ENCODE measurements at places on chromosomes 6 and 20.
A peak's percentile ranks its signal among the peaks of the same experiment; 100 is the strongest.

DNA sequence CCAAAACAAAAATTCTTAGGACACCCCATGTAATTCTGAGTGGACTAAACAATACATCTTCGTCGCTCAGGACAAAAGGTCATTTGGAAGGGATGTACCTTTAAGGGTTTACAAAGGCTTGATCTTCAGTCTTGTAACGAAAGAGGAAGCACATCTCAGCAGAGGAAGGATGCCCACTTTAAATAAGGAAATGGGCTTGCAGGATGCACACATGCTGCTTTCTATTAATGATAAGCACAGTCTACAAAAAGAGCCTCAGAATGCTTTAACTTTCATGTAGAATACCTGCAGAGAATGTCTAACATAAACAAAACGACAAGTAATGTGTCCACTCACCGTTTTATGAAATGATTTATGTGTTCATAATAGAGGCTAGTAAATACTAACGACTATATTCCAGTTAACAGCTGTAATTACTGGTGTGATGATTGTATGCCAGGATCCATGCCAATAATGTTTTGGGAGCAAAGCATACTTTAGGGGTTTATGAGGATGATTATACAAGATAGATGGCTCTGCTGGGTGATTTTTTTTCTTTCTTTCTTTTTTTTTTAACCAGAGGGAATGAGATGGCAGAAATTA, 216.9 kb downstream of the GMDS start:
- no peak for DNase-seq

DNA sequence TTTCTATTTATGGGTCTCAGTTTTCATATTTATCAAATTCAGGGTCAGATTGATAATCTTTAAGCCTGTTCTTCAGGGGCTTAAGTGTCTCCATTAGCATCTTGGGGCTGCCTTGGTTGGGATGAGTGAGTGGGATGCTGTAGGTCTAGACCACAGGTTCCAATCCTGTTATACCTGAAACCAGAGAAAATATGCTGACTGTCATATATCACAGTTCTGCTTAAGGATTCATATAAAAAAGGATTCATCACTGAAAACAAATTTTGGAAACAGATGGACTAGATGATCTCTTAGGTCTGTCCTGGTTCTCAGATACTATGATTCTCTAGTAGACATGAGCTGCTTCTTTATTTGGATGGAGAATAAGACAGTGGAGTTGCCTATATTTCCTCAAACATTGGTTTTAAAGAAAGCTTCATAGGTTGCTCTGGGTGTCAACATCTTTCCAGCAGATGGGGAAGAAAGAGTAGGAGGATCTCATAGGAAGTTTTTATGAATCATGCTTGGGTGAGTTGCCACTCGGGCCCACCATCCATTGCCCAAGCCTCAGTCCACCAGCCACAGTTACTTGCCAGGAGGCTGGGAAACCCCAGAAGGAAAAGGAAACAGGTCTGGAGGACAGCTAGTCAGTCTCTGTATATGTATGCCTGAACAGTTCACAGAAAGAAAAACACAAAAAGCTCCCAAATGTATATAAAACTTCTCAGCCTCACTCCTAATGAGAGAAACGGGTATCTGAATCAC, 42.9 kb upstream of the MAP7 start:
- DNase-seq = no peak

GRCh38 chr20:37502654-37503053, 18.4 kb upstream of the NNAT start:
- no peak for DNase-seq

DNA sequence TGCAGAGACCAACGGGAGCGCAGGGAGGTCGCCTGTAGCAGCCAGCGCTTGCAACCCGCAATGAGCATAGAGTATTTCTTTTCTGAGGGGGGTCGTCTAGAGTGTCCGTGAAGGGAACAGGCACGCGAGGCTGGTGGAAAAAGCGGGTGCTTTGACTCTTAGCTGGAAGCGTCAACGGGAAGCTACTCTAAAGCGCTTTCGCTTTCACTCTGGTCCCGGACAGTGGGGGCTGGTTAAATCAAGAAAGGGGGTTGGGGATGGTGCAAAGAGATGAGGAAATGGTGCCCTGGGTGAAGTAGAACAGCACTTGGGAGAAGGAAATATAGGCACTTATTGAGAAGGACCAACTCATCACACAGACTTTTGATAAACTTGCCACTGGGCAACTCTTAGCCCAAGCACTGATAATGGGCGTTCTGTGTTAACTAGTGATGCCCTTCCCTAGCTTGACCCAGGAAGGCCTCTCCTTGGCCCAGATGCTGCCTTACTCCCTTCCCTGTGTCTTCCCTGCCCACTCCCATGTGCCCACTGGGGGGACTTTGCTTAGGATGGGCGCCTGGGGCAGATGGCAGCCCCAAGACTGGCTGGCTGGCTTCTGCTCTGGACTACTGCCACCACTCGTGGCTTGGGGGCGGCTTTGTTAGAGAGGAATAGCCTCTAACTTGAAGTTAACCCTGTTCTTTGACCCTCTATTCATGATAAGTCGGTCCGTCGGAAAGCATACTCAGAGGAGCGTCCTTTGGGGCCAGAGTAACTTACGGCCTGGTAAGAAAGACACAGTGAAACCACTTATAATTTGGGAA, 585 bp downstream of the PSMB9 start:
- no peak for DNase-seq

DNA sequence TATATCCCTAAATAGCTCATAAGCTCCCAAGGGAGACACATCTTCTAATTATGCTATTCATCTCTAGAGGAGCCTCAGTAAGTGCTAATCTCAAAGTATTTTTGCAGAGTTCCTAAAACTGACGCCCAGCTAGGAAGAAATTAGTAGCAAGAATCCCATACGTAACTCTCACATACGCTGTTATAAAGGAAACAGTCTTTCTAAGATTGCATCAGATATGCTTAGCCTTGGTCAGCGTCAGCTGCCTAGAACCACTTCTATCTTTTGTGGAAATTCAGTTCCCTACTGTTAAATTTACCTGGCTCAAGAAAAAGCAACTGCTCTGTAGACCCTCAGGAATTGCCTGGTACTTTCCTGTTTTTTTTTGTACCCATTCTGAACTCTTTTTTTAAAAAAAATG, 13.6 kb downstream of the RIPOR2 start:
- no peak for DNase-seq

DNA sequence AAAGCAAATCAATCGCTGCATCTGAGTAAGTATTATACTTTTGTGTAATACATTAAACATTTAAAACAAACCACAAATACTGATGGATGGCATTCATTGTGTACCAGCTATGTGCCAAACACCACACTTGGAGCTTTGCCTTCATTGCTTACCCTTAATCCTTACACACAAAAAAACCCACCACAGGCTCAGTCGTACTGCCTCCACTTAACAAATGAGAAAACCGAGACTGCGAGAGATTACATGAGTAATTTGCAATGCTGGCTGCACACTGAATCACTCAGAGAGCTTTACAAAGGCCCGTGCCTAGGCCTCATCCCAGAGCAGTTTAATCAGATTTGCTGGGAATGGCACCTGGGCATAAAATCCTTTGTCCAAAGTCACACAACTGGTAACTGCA, 130.5 kb downstream of the EDN1 start:
- DNase-seq = peak; percentile 11

DNA sequence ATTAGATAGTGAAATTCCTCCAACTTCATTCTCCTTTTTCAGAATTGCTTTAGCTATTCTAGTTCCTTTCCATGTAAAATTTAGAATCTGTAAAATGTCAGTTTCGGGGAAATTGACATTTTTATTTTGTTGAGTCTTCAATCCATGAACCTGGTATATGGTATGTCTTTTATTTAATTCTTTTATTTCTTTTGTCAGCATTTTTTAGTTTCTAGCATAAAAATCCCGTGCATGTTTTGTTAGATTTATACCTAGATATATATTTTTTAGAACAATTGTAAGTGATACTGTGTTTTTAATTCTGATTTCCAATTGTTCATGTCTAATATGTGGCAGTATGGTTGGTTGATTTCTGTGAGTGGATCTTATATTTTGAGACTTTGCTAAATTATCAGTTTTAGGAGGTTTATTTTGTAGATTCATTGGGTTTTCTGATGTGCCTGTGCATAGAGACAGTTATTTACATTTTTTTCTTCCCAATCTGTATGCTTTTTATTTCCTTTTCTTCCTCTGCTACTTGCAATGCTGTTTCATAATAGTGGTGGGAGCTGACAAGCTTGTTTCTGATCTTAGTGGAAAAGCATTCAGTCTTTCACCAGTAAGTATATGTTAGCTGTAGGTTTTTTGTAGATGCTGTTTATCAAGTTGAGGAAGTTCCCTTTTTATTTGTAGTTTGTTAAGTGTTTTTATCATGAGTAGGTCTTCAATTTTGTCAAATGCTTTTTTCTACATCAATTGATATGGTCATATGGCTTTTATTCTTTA, 13.7 kb downstream of the TAB2 start:
- DNase-seq = no peak

- DNase-seq = no peak
Measured at GRCh38 chr6:53994201-53994600, 117.0 kb upstream of the MLIP start.

DNA sequence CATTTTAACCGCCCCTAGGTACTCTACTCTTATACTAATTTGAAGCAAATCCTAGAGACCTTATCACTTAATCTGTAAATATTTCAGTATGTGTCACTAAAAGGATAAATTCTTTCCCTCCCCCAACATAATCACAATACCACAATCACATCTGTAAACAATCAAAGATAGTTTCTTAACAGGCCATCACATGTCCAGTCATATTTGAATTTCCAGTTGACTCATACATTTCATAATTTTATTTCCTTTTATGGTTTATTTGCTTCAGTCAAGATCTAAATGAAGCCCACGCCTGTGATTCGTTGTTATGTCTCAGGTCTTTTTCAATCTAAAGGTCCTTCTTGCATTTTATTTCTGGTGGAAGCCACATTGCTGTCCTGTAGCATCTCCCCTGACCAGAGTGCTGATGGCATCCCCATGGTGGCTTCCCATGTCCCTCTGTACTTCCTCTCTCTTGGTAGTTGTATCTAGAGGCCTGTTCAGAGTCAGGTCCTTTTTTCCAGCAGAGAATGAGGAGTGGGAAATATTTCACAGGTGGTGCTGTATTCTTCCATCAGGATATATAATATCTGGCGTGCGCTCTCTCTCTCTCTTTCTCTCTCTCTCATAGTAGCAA, 128.6 kb upstream of the SLC22A23 start:
- no peak for DNase-seq

All from neuronal stem cell (in vitro differentiated cells).